Epithelial cell of alveolus of lung (primary cell): ENCODE measurements at places on chromosomes 5 and 9. TPM values are rescaled to one million over a fixed set of nuclear protein-coding genes. Genes with fewer than 3 reads are reported as not detected.

Gene CDH9
- total RNA-seq: 0.13 TPM in 1 of 2 replicates, not detected in the other

Gene SOWAHA
- 0.16 TPM in 1 of 2 replicates, not detected in the other for total RNA-seq

Gene TESK1
- total RNA-seq: 11.9 and 13.4 TPM in 2 replicates

Gene FBN2
- total RNA-seq: 27.3 and 95.8 TPM in 2 replicates

Gene CTXN3
- not detected in 2 replicates for total RNA-seq

Gene KIF20A
- 35.4 and 44.1 TPM in 2 replicates for total RNA-seq

Gene PDCD1LG2
- total RNA-seq: 4.7 TPM in 1 of 2 replicates, not detected in the other

Gene SLC6A7
- under 0.01 TPM in 1 of 2 replicates, not detected in the other for total RNA-seq

Gene PNPLA7
- total RNA-seq: 0.13 and 0.32 TPM in 2 replicates

Gene FGFR4
- total RNA-seq: 7.2 and 198 TPM in 2 replicates

Gene NPM1
- total RNA-seq: 1,251 and 2,329 TPM in 2 replicates

Gene DIPK1B
- total RNA-seq: 3.2 and 29.0 TPM in 2 replicates

Gene LRRC19
- not detected in 2 replicates for total RNA-seq

Gene ACER2
- total RNA-seq: 0.56 and 1.3 TPM in 2 replicates

Gene C5orf58
- 1.4 TPM in 1 of 2 replicates, not detected in the other for total RNA-seq

Gene DND1
- total RNA-seq: 0.26 and 0.64 TPM in 2 replicates

Gene GABRB2
- total RNA-seq: 0.65 TPM in 1 of 2 replicates, not detected in the other
